Uterus (tissue), 4 donors: ENCODE measurements at places on chromosomes 3 and 15. TPM values are rescaled to one million over a fixed set of nuclear protein-coding genes. Genes with fewer than 3 reads are reported as not detected.

DNA sequence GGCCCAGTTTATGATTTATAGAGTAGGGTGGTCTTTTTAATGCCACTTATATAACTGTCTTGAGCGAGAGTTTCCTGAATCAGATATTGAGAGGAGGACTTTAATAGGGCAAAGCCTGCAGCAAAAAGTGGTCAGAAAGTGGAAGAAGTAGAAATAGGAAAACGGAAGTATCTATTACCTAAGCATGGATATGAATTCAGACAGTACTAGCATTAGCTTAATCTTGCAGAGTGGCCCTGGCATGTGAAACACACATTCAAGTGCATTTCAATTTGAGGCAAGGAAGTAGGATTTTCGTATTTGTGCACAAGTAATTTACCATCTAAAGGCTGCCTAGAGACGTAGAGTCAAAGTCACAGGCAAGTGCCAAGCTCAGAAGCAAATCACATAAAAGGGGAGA, 622.3 kb downstream of the DIPK2A start:
- no peak for DNase-seq

DNA sequence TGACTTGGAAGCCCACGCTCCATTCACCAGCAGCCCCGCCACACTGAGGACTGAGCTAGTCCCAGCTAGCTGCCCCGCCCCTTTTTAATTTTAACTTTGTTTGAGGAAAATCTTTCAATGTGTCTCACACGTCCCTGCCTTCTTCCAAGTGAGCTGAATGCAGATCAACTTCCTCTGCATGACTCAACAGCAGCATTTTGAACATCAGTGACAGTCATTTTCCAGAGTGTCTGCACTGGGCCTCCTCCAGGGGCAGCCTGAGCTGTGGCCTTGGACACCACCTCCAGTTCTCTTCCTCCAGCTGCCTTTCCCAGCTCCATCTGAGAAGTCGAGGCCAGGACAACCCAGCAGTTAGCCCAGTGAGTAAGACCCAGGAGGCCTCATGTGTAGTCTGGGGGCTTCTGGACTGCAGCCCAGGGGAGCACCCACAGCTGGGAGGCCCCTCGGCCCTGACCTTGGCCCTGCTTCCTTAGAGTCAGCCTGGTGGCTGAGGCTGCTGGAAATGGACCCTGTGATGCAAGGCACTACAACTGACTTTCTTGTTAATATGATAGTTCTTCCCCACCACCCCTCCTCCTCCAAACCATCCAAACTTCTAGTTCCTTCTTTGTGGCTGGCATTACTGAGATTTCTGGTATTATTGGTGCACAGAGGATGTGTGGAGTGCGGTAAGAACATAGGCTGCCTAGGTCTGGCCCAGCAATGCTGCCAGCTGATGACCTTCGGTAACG, 21.4 kb upstream of the ESYT3 start:
- DNase-seq = no peak

DNA sequence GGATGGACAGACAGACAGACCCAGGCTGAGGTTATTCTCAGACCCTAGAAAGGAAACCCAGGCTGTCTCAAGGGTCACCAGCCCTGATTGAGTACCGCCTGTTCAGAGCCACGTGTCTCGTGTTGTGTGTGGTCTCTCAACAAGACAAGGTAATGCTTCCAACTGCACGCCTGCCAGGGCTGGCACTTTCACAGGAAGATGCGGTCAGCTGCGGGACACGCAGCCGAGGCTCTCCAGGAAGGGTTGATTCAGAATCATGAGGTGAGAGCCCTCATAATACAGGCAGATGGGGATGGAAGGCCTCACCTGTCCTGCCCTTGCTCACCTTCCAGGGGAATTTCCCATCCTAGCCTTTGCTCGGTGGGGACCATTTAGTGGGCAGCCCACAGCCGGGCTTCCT, 81.4 kb downstream of the TOP2B start:
- DNase-seq = no peak

ASB14 gene
- 0.28 TPM for total RNA-seq

DNA sequence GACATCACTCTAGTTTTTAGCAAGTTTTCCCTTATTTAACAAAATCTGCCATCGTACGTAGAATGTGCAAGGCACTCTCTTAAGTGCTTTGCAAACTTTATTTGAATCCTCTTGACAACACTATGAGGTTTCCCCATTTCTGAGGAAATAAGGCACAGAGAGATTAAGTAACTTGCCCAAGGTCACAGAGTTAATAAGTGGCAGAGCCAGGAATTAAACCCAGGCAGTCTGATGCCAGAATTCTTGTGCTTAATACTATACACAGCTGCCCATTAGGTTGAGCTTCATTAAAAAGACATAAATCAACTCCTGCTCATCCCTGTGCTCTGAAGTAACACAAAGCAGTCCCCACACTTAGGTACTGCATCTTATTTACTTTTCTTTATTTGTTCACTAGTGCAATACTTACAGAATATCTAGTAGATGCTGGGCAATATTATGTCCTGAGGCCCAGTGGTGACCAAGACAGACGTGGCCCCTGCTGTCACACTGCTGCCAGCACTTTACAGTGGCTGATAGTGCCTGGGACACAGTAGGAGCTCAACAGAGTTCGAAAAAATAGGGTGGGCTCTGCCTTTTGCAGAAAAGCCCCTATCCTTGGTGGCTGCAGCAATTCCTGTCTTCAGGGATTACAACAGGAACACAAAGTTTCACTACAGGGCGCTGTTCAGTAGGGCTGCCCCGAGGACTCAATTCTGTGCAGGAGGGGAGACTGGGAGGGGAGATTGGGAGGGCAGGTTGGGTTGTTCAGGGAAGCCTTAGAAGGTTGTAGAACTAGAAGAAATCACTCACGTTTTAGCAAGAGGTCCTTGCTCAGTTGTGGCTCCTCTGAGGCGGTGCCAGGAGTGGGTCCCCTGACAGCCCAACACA, 138.3 kb upstream of the TPM1 start:
- DNase-seq = no peak

DNA sequence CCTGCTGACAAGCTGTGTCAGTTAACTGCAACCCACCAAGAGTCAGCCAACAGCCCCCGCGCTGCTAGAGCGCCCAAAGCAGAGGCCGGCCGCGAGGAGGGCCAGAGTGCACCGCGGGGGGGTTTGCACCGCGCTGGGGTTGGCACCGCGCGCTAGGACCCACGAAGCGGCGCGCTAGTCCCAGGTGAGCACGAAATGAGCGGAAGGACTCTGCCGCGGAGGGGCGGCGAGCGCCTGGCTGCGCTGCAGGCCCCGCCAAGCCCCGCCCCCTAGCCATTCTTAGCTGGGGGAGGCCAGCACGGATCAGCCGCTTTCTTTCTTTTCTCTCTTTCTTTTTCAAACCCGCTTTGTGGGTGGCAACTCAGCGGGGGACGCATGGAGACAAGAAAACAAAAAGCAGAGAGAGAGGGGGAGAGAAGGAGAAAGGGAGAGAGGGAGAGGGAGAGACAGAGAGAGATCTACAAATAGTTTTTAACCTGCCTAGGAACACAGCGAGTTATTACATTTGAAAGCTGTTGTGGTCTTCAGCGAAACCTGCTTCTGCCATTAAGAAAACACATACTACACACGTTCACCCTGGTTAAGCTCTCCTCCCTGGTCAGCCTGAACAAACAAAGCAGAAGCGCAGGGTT, 6.9 kb upstream of the FOXB1 start:
- no peak for DNase-seq

CD96 gene
- total RNA-seq = 2.4 TPM
